ENCODE measurements at places on chromosomes 5 and 9.
A peak's percentile ranks its signal among the peaks of the same experiment; 100 is the strongest.

DNA sequence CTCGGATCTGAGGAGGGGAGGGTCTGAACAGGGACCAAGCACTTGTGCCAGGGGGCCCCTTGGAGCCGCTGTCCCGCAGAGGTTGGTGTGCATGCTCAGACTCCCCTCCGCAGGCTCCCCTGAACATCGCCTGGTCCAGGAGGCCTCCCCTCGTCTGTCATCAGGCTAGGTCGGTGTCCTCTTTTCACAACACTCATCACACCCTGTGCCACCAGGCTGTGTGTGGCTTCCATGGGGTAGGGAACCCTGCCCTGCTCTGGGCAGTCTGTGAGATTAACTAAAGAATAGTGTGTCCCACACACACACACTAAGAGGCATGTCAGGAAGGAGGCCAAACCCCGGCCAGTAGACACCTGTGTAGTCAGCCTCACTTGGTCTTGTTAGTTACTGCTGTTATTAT, 119.3 kb downstream of the C5orf15 start:
- no peak for DNase-seq

DNA sequence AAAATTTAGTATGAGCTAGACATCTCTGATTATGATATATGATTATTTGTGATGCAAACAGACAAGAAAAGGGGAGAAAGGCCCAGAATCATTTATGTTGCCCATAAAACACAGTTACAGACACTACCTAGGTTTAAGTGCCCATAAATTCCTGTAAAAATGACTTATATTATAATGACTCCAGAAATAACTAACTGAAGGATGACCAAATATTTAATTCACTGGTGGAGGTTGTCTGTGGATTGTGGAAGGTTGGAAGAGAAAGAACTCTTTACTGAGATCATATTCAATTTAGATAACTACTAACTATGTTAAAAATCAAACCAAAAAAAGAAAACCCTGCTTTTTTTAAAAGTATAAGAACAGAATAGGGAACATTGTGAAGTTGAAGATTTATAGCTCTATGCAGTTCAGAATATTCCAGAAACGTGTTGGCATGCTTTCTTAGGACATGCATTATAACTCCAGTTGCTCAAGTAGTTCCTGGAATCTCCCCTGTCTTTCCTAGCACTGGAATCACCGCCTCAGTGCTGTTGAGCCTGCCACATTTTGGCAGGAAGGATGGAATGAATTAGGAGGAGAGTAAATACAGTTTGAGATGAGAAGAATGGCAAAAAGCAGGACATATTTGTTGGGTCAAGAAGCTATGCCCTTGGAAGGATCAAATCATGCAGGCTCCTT, 72.0 kb upstream of the PAPPA start:
- no peak for DNase-seq

DNA sequence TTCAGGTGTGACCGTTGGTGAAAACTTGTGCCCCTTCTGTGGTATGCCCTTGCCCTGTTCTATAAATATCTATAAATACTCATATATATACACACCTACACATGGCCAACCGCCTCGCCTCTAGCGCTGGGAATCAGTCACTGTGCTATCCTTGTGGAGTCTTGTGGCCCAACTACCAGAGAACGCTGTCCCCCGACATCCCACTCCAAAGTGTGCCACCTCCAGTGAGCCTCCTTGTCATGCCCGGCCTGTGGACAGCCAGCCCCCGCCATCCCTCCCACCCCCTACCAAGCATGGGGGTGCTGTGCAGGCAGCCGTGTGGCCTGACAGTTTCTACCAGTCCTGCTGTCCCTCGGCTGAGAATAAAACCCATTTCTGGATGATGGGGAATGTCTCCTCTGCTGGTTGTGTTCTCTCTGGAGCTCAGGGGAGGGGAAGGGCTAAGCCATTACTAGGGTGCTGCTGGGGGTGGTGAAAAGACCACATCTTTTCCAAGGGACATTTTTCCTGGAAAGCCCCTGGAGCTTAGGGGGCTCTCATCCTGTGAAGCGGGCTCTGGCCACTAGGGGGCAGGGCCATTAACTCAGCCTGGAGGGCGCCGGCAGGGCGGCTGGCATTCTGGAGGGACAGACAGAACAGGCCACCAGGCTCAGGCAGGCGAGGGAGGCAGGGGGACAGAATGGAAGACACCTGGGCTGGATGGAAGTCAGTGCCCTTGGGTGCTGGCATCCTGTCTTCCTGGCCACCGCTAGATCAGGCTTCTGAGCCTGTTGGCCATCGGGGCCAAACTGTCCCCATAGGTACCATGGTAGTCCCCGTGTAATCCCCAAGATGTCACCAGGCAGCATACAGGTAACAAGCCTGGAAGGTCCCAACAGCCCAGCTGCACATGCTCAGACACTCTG, 20.7 kb downstream of the GOLGA2 start:
- DNase-seq = peak; percentile 50

GRCh38 chr5:137627706-137628105, 108.2 kb downstream of the KLHL3 start:
- no peak for DNase-seq

GRCh38 chr9:112069318-112070169, 105.6 kb downstream of the SUSD1 start:
- no peak for DNase-seq

- DNase-seq = no peak
These were observed 61.8 kb upstream of the PITX1 start for GRCh38 chr5:135095871-135096270.

GRCh38 chr5:114977979-114978573, 191.6 kb downstream of the TRIM36 start:
- no peak for DNase-seq

DNA sequence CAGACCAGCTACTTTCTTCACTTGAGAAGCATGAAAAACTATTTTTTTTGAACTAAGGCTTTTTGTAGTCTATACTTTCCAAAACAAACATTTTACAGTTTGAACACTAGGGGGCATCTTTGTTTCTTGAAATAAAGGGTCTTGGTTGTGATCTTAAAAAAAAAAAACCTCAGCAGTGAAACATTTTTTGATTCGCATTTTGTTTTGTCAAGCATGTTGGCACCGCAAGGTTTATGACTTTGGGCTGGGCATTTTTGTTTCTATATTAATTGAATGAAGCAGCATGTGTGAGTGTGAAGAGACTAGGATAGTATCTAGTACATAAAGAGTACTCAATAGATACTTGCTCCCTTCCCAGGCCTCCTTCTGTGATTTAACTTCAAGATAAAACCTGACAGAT, 31.6 kb upstream of the ACOT12 start:
- no peak for DNase-seq

DNA sequence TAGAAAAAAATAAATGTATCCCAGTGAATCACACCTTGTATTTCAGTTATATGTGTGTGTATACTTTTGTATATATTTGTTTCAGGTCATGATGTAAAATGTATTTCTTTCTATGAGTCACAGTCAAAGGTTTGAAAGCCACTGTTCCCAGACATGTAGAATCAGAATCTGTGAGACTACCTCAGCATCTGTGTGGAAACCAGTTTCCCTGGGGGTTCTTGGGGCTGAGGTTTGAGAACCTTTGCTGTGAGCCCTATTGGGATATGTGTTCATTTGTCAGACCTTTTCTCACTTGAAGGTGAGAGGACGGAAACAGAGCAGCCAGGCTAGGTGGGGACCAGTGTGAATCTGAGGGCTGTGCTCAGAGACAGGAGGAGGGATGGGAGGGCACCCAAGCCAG, 78.7 kb upstream of the SAP30L start:
- no peak for DNase-seq

- DNase-seq = no peak
These were observed 437.1 kb downstream of the PRR16 start for GRCh38 chr5:120901199-120901598.

- no peak for DNase-seq
These were observed 251.0 kb upstream of the IRX1 start for GRCh38 chr5:3344671-3345070.

DNA sequence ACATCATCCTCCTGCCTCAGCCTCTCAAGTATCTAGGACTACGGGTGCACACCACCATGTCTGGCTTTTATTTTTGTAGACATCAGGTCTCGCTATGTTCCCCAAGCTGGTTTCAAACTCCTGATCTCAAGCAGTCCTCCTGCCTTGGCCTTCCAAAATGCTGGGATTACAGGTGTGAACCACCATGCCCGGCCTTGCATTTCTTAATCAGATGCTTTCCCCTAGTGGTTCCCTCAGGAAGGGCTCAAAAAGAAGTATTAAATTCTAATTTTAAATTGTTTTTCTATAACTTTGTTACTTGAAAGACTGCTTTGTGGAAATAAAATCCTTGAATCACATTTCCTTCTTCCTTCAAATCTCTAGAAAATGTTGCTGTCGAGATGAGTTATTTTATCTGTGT, 79.5 kb upstream of the ROR2 start:
- no peak for DNase-seq

DNA sequence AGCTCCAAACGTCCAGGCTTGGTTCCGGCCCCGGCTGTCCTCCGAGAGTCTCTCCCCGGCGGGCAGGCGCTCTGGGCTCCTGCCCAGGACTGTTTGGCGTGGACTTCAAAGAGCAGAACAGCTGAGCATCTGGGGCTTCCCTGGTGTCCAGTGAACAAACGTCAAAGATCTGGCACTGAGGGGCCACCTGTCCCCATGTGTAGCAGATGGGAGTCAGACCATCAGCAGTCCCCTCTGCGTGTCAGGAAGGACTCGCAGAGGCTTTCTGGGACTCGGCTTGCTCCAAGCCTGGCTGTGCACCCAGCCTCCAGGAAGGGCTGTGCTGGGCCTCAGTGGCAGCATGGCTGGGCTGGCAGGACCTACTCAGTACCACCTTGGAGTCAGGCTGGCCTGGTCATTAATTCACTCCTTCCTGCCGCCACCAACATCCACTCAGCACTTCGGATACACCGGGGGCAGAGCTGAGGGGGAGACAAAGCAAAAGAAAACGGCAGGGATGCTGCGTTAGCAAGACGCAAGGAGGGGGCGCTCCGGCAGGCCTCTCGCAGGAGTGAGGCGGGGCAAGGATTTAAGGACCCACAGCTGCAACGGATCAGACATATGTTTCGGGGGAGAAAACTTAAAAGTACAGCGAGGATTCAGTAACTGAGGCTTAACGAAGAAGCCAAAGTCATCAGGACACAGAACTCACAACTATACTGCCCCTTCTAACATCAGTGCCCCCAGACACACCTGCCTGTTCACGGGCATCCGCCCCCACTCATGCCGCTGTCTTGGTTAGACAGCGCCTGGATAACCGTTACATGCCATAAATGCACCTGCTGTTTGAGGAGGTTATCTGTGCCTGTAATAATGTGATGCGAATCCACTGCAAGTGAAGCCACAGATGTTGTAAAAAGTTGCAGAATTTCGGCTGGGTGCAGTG, 164.5 kb upstream of the PHYKPL start:
- no peak for DNase-seq

GRCh38 chr5:36948041-36948440, 71.5 kb downstream of the NIPBL start:
- no peak for DNase-seq

DNA sequence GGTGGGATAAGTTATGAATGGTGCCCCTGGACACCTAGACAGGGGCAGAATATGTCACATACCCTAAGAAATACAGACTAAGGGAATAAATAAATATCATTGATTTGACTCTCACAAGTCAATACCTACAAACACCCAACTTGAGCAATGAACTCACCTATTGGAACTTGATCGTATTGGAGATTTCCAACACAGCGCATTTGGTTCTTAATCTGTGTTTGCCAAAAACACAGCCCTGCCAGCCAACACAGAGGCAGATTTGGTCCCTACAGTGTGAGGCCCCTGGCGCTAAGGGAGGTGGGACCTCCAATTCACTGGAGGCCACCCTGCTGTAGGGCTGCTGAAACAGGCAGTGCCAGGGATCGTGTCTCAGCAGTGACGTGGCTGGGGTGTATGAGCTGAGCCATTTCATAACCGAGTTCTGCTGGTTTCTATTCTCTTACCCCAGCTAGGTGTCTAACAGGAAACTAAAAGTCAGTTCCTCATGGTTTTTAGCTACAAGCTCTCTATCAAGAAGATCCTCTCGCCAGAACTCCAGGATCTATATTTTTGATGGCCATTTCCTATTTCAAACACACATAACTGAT, 84.5 kb downstream of the SLC1A1 start:
- DNase-seq = no peak

DNA sequence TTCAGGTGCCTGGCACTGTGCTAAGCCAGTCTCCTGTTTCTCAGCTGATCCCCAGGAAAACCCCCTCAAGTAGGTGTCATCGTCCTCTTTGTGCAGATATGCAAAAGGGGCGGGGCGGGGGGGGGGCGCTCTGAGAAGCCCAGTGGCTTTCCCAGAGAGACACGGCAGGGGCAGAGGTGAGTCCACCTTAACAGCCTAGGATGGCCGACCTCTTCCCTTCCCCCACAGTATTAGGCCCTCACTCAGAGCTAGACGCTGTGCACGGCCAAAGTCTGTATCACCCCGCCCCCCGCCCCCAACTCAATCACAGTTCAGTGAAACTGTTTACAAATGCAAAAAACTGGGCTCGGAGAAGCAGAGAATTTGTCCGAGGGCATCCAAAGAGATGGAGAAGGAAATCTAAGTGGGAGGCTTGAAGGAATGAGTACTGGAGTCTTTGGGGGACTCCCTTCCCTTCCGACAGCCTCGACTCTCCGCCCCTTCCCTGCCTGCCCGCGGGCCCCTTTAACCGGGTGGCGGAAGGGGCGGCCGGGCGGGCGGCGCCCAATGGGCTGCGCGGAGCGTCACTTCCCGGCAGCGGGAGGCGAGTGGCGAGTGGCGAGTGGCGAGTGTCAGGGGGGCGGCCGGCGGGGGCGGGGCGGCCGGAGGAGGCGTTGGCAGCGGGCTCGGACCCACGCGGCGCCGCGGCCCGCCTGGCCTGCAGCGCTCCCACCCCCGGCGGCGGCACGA, at the start of gene ERGIC1:
Gene ERGIC1, plus strand, starts transcription at position 566 of the 729 bp plus-strand sequence. Its CDS starts 163 bp downstream, at position 729.
- peak; percentile 65 for DNase-seq

DNA sequence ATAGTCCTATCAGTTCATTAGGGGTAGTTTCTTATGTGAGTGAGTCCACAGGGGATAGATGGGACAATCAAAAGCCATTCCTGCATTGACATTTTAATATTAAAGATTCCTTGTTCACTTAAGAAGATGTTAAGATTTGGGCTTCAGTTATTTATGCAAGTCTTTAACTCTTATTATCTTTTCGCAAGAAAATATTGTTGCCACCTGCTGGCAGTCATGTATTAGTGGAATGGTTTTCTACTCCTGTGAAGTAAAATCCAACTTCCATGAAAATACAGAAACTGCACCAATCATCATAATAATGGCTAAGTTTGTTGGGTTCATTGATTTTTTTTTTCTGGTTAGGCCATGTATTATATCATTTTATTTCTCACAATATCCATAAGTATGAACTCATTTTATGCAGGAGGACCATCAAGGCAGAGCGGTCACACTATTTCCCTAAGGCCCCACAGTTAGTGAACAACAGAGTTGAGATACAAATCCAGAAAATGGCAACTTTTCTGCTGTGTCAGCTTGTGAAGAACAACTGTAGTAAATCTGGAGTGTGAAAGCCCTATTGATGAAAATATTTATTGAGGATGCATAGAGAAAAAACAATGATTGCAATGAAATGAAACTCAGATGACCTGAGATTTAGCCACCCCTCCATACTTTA, 88.5 kb upstream of the TXNDC8 start:
- no peak for DNase-seq

Data from T-helper 9 cell (primary cell).